Effector CD8-positive, alpha-beta T cell (primary cell): ENCODE measurements at places on chromosomes 5 and 9.

- no peak for DNase-seq
Observed at GRCh38 chr5:137734962-137735554, 831 bp downstream of the KLHL3 start.

DNA sequence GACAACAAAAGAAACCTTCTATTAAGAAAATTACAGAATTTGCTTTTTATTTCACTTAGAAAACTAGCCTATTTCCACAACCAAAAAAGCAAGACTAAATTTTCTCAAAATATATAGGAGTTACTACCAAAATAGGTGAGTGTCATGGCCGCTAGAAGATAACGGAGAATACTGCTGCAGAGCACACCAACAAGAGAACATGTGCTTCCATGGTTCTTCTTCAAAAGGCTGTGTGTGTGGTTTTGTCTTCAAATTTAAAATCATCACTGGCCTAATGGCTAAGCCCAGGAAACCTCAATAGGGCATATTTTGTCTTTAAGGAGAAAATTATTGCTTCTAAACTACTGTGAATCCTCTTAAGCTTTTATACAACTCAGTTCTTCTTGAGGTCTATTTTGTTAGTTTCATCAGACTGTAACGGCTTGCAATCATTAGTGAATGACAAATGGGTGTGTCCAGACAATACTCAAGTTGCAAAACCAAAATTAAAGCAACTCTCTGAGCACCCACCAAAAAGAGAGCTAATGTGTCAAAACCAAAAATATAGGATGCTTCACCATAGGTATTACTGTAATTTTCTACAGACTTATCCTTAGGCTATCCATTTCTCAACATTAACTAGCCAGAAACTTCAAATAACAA, 3.3 kb downstream of the SETX start:
- no peak for DNase-seq

- no peak for DNase-seq
Observed at GRCh38 chr5:94250985-94251384, 367.4 kb downstream of the KIAA0825 start.

GRCh38 chr5:119400245-119400644, 44.4 kb downstream of the TNFAIP8 start:
- DNase-seq = no peak

- no peak for DNase-seq
Observed at GRCh38 chr9:12699529-12699928, 6.3 kb downstream of the TYRP1 start.

DNA sequence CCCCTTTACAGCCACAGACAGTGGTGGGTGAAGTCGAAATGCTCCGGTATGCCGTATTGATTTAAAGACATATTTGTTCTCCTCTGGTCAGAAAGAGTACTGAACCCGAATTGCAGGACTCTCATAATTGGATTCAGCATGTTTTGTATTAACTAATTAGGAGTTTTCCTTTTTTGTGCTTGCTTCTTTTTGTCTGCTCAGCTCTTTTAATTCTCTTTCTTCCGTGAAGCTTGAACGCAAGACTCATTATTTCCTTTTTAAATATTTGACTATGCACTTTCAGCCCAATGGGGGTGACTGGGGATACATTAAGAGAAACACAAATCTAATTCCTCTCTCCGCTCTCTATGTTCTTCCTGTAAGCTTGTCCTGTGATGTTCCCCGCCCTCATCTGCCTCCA, 246.6 kb upstream of the IRX2 start:
- no peak for DNase-seq

DNA sequence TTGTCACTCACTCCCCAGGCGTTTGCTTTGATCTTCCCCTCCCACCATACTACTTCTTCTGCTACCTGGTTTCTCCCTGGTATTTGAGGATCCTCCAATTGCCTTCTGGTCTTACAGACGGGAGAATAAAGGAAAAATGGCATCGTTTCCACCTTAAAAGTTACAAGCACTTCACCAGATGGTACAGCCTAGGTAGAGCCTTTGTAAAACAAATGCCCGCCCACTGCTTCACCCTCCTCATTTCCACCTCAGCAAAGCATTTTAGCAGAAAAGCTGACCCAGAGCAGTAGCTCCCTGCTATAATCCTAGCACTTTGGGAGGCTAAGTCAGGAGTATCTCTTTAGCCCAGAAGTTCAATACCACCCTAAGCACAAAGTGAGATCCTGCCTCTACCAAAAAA, 5.1 kb upstream of the ANXA2R start:
- DNase-seq = no peak

DNA sequence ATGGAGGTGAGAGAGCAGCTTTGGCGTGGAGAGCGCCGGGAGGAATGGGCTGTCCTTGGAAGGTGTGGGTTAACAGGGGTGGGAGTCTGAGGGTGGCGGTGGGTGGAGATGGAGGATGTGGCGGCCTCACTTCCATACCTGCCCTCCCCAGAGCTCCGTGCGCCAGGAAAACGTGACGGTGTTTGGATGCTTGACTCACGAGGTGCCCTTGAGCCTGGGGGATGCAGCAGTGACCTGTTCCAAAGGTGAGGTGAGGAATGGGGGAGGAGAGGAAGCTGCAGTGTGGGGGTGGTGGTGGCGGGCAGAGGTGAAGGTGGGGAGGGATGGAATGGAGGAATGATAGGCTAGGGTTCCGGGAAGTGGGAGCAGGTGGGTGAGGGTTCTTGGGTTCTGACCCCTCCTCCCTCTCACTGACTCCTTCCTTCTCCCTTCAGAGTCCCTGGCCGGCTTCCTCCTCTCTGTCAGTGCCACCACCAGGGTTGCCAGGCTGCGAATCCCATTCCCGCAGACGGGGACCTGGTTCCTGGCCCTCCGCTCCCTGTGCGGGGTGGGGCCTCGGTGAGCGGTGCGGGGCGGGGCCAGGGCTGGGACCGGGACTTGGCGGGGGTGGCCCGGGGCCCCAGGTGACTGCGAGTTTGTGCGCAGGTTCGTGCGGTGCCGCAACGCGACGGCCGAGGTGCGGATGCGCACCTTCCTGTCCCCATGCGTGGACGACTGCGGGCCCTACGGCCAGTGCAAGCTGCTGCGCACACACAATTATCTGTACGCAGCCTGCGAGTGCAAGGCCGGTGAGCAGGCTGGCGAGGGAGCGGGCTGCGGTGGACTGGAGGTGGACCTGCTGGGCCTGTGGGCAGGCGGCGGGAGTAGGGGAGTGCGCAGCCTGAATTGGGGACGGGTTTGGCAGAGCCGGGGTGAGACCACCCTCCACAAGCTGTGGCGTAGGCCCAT, 17.1 kb downstream of the TMEM8B start:
- no peak for DNase-seq

- no peak for DNase-seq
Observed at GRCh38 chr5:179164331-179165311, 104.4 kb downstream of the ZNF354C start.
